Neural progenitor cell (in vitro differentiated cells): ENCODE measurements at places on chromosomes 7 and 10. TPM values are rescaled to one million over a fixed set of nuclear protein-coding genes. Genes with fewer than 3 reads are reported as not detected.
A peak's percentile ranks its signal among the peaks of the same experiment; 100 is the strongest.

DNA sequence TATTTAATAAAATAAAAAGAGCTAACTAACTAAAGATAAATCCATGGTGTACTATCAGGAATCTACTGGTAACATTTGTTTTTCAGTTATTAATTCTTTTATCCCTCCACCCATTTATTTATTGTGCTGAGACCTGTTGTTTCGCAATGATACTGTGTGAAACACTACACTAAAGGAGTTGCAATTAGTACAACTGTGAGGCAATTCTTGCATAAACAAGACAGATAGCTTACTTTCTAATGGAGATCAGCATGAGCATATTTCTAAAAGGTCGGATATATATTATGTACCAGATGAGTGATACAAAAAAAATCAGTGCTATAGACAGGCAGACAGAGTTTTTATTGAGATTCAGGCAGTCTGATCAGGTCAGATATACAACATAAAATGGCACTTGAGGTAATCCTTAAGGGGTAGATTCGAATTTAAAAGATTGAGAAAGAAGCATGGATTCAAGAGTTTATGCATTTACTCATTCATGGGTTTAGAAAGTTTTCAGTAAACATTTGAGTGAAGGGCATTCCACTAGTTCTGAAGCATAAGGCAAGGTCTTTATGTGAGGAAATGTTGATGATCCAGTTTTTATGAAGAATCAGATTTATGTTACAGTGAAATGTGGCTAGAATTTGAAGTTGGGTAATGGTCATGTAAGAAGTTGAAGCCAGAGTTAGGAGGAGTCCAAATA lies 147.6 kb downstream of the POLR1F start:
- DNase-seq = no peak

- no peak for DNase-seq
These were observed 618.6 kb downstream of the SUGCT start for GRCh38 chr7:40753455-40753854.

DNA sequence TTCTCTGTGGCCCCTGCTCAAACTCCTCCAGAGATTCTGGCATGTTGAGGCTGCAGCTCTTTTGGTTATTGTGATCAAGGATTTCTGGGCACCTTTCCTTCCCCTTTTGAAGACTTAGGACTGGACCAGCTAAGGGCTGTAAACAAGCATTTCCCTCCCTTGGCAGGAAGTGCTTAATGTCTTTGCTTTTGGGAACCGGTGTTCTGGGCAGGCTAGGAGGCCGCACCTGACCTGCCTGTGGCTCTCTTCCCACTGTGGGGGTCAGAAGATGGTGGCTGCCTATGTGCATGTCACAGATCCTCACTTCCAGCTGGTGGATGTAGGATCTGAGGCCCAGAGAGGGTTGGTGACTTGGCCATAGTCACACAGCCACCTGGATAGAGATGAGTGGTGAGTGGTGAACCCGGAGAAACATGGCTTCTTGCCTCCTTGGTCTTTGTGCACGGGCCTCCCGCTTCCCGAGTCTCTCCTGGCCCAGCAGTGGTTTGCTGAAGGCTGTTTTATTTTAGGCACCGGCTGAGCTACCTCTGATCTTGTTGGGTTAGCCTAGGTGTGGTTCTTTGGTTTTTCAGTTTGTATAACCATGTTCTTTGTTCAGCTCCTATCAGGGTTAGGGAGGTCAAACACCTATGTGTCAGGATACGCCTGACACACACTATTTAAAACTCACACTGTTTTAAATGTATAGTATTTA lies 82.0 kb downstream of the GRK5 start:
- DNase-seq = no peak

C10orf53 gene
- not detected in 2 replicates for total RNA-seq

- DNase-seq = no peak
These were observed 24.5 kb downstream of the TMEM209 start for GRCh38 chr7:130180571-130181262.

DNA sequence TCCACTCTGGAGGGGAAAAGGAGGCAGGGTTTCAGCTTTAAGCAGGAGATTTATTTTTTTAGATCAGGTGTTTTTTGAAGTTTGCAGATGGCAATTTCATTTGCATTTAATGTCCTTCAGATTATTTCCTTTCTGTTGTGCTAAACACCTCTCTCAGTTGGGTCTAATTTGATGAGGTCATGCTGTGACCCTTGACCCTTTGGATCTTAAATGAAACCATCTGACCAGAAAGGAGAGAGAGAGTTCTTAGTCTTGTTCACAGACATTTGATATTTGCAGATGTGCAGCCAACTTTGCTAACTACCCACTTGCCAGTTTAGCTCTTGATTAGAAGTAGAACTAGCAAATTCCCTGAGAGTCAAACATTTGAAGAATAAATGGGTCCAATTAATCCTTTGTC lies 101.5 kb upstream of the RAB11FIP2 start:
- peak; percentile 22 for DNase-seq

PTPRZ1 gene
- 119 and 154 TPM in 2 replicates for total RNA-seq

PIK3AP1 gene
- total RNA-seq = 1.7 and 3.8 TPM in 2 replicates

DNA sequence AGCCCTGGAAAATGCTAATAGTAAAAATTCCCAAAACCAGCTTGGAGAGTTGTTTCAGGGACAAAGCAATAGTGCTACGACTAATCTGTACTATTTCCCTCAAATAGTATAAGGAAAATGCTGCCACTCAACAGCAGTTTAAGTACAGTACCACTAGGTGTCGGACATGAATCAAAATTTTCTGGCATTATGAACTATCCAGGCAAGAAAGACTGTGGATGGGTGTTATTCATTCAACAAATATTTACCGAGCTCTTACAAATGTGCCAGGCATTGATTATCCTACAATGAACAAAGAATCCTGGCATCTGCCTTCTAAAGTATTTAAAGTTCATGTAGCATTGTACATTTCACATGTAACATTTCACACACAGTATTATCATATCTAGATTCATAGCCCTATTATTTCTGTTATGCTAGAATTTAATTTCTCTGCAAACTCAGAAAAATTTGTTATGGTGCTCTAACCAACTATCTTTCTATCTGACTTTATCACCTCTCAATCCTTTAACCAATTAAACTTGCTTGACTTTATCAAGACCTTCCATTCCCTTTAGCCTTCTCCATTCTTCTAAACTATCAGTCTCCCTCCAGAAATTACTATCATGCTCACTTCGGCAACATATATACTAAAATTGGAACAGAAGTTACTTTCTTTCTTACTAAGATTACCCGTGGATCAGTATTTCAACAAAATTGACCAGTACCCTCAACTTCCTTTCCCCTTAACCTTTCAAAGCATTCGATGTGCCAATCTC lies 80.6 kb downstream of the ARHGAP21 start:
- peak; percentile 16 for DNase-seq

SUMF2 gene
- total RNA-seq = 76.1 and 109 TPM in 2 replicates

DNA sequence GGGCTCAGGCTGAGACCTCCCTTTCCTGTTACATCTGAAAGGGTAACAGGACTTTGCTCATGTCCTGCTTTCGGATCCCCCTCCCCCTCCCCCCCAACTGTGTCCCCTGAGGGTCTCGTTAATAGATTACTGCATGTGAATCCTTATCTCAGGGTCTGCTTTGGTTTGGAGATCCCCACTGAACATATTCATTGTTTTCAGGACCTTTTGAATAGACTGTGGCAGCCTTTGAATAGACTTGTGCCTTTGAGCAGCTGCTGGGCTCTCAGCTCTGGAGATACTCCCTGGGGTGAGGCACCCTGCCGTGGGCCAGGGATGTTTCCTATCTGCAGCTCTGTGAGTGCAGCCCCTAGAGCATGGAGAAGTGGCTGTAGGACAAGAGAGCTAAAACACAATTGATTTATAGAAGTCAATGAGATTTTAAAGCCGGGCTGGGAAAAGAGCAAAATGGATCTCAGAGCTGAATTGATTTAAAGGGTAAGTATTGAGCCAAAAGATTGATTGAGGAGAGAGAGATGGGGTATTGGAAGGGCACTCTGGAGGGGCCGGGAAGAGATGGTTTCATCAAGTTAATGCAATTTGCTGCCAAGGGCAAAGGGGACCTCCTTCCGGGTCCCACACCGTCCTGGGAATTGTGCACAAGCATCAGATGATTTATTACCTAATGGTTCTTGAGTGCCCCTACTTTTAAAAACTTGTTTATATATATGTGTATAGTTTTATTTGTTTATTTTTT lies 9.9 kb downstream of the ARHGAP22 start:
- DNase-seq = peak; percentile 54

GRCh38 chr7:126426652-126427051 lies 826.1 kb downstream of the GRM8 start:
- DNase-seq = no peak

DNA sequence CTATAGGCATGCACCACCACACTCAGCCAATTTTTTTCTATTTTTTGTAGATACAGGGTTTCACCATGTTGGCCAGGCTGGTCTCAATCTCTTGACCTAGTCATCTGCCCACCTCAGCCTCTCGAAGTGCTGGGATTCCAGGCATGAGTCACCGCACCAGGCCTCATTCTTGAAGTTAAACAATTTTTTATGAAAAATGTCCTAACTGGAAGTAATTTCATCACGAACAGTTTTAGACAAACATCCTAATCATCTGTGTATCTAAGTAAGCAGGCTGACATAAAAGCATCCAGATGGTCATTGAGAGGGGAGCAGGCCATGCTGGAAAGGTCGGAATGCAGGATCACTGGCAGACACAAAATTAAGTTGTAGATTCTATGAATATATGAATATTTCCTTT lies 269.1 kb downstream of the ZMYND11 start:
- no peak for DNase-seq

CDK6 gene
- total RNA-seq = 3.6 and 6.0 TPM in 2 replicates

DNA sequence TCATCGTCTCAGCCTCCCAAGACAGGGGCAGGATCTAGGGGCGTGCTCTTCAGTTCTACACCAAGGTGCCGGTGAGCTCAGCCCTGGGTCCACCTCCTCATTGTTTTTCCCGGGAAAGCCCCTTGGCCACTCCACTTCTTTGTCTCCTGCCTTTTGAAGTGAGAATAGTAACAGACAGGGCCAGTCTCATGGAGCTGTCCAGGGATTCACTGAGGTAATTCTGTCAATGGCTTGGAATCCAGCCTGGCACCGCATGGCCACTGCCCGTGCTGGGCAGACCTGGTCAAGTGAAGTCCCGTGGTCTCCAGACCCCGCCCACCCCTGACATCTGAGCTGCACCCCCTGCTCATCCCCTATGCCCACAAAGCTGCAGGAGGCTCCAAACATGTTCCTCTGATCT lies 138.9 kb downstream of the TNS3 start:
- DNase-seq = peak; percentile 30

DNA sequence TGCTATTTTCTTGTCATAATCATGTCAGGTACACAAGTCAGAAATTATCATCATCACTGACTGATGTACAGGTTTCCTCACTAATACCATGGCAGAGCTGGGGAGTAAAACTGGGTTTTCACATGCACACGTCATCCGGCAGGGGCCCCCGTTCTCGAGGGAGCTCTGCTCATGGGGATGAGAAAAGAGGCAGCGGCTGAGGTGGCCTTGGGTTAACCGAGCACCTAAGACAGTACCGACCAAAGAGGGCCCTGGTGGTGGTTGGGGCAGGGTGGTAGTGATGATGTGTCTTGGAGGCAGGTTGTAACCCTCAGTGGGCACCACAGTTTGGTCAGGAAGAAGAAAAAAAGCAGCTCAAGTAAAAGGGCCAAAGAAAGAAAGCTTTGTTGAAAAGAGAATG lies 12.1 kb upstream of the TRPV6 start:
- DNase-seq = no peak

GNG11 gene
- total RNA-seq = 0.56 and 0.86 TPM in 2 replicates

RASA4B gene
- 0.99 and 3.9 TPM in 2 replicates for total RNA-seq

DNA sequence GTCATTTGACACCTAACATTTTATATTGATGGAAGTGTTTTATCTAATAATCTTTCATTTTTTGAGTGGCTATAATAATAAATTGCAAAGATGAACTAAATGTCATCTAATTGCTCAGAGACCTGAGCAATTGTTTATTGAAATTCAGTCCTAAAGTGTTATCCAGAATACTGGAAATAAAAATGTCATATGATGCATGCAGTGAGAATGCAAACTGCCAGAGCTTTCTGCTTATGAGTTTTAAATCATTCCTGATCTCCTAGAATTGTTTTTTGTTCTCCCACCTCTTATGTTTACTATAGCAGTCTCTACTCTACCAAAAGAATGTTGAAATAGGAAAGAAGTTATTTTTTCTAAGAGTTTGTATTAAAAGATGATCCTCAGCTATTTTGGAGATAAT lies 116.7 kb downstream of the FOXP2 start:
- no peak for DNase-seq

ELOVL3 gene
- total RNA-seq = 0.40 TPM in 1 of 2 replicates, not detected in the other

DNA sequence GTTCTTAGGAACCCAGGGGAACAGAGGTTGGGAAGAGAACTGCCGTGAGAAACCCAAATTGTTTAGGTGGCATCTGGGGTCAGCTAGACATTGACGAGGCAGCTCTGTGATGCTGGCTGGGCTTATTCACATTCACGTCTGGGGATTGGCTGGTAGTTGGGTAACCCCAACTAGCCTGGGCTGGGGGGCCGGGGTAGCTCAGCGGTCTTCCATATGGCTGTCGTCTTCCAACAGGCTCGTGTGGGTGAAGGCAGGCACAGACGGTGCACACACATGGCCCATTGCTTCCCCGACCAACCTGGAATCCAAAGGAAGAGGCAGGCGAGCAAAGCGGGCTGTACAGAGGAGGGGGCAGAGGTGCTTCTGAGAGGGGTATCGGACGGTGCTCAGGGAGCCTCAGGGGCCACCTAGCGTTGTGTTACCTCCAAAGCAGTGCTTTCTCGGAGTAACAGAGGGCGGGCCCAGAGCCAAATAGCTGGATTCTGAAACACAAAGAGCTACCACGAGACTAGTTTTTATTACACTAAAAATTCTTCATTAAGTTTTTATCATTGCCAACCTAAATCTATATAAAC lies 34.5 kb downstream of the MKI67 start:
- DNase-seq = peak; percentile 51

DNA sequence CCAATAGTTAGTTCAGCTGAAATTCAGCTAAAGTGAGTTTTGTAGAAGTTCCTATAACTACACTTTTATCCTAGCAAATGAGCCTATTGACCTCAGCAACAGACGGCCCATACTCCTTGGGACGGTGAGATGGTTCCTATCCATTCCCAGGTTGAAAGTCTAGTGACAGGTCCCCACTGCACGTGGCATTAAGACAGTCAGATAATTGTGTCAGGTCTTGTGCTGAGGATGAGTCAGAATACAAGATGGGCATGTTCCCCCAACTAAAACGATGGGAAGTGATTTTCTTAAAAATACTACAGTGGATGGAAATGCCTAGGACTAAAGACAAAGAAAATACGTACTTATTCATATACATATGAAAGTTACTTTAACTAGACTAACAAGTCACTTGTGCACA lies 2.1 kb downstream of the CAV1 start:
- DNase-seq = no peak

DNA sequence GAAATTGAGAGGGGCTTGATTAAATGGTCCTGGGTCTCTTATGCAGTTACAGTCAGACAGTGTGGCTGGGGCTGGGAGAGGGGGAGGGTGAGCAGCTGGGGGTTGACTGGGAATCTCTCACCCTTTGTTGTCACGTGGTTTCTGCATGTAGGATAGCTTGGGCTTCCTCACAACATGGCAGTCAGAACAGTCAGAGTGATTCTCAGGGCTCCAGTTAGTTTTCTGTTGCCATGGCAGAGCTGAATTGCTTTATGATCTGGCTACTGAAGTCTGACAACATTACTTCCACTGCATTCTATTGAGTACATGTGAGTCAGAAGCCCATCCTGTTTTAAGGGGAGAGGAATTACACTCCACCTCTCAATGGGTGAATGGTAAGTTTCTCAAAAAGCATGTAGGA lies 102.7 kb downstream of the WDR11 start:
- no peak for DNase-seq
